NCI-H1694 treated with DMSO at 0.1 percent for 48 hours (cell line): ENCODE measurements at places on chromosomes 1 and 21.

- DNase-seq, result no peak
These were observed 102.1 kb downstream of the XCL2 start for GRCh38 chr1:168441745-168442144.

GRCh38 chr1:232211149-232211548 is 418.8 kb downstream of the SIPA1L2 start:
- no peak for DNase-seq

DNA sequence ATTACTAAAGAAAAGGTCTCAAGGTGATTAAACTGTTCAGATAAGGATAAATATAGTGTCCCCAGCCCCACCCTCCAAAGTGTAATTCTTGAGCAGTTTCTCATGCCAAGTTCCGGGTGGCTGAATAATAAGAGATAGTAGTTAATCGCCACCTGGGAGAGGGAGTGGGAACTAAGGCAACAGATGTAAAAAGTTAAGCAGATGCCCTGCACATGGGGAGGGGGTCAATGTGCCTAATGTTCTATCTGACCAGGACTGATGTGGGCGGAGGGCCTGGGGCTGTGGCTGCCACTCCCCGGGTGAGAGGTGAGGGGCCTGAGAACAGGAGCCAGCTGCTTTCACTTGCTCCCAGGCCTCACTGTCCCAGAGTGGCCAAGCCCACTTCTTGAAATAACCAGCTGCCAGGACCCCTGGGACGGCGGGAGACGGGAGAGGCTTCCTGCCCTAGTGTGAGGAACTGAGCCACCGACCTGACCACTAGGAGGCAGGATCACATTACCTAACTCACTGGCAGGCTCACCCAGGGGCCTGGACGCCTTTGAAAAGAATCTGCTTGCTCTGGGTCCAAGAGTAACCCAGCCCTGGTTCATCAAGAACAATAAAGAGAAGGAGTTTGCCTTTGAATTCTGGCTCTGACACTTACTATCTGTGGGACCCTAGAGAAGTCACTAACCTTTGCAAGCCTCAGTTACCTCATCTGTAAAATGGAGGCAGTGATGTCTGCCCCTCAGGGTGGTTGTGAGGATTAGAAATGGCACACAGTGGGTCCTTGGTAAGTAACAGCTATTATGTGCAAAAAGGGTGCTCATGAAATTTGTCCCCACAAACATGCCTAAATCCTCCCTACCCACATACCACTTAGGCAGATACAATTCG is 179.2 kb downstream of the ATG4C start:
- no peak for DNase-seq

- peak; percentile 82 for DNase-seq
These were observed 12.7 kb downstream of the CSF1 start for GRCh38 chr1:109923131-109923945.

DNA sequence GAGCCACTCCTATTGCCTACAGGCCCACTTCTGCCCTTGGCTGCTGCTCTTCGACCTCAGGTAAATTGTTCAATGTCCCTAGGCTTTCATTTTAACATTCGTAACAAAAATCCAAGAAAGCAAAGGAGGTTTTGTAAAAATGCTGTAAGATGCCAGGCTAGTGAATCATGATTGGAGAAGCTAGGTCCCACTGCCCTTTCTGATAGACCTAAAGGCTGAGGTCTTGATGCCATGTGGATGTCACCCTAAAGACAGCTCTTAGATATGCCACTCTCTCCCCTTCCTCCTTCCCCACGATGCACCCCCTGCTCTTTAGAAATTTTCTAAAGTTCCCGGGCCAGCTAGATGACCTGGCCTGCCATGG is 9.9 kb upstream of the TMEM39B start:
- DNase-seq, result no peak

- no peak for DNase-seq
These were observed 68.2 kb downstream of the LHX9 start for GRCh38 chr1:197985351-197985750.

GRCh38 chr1:154208677-154209388 is 2.7 kb upstream of the CFAP141 start:
- DNase-seq, result no peak

- DNase-seq, result no peak
These were observed 22.9 kb upstream of the ERO1B start for GRCh38 chr1:236304682-236305081.

DNA sequence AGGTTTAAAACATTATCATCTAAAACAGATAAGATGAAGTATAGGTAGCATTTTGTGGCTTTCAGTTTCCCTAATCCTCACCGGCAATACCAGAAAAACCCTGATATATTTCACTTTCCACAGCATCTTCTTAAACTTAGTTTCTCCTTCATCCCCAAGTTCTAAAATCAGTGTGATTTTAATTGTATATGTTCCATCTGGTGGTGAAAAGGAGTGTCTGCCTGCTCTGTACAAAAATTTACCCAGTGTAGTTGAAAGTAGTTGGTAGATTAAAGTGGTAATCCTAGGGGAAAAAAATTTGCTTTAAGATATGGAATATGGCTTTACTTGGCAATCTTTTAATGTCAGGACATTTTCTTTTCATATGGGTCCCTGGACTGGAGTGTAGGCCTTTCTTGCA is 74.3 kb downstream of the CEP350 start:
- DNase-seq, result no peak

DNA sequence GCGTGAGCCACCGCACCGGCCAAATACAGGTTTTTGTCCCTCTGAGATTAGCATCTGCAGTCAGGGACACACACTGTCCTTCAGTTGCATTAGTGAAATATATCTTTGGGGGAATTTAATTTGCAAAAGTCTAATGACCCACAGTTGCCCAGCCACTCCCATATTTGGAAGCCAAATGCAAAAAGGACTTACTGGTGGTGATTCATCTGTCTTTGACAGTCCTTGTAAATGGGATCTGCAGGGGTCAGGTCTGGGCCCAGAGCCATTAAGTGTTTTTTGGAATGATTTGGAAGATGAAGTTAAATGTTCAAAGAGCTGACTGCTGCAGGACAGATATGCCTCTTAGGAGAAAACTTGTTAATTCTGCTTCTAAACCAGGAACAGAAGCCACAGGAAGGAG is 44.6 kb upstream of the DNASE2B start:
- no peak for DNase-seq

DNA sequence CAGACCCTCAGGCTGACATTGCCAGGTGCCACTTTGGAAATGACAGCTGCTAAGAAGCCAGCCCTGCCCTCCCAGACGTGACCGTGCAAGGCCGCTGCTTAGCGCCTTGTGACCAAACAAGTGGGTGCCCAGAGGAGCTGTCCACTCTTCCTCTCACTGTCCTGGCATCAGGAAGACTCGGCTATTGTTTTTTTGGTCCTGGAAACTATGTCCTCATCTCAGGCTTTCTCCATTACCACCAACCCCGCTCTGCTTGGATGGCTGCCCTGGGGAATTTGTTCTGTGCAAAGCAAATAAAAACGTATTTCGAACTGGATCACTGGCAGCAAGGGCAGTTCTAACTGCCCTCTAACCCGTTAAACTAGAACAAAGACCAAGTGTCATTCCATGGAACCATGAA is 13.7 kb upstream of the TENT5C start:
- DNase-seq, result no peak

- DNase-seq, result no peak
These were observed 147.5 kb upstream of the SPATA6 start for GRCh38 chr1:48619539-48619938.

- peak; percentile 24 for DNase-seq
These were observed 149.2 kb downstream of the ST6GALNAC5 start for GRCh38 chr1:77016386-77016985.

GRCh38 chr1:119713749-119714456 is 2.2 kb downstream of the PHGDH start:
- DNase-seq, result no peak

GRCh38 chr1:1124508-1124785 is 8.6 kb upstream of the C1orf159 start:
- no peak for DNase-seq

GRCh38 chr1:169724168-169724567 is 9.7 kb downstream of the SELE start:
- DNase-seq, result no peak

DNA sequence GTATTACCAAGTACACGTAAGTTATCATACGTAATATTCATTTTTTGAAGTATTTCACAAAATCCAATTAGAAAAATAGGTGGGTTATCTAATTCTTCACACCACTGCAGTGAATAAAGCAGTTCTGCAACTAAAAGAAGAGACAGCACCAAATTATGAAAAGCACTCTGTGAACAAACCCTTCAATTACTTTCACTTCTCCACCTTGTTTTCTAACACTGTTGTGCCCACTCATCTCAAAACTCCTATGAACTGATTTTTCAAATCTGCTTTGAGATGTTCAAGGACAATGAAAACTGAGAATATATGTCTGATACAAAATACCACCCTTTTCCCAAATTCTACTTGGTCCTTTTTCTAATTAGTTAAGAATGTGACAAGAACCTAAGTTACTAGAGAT is 39.4 kb downstream of the LTN1 start:
- DNase-seq, result no peak

DNA sequence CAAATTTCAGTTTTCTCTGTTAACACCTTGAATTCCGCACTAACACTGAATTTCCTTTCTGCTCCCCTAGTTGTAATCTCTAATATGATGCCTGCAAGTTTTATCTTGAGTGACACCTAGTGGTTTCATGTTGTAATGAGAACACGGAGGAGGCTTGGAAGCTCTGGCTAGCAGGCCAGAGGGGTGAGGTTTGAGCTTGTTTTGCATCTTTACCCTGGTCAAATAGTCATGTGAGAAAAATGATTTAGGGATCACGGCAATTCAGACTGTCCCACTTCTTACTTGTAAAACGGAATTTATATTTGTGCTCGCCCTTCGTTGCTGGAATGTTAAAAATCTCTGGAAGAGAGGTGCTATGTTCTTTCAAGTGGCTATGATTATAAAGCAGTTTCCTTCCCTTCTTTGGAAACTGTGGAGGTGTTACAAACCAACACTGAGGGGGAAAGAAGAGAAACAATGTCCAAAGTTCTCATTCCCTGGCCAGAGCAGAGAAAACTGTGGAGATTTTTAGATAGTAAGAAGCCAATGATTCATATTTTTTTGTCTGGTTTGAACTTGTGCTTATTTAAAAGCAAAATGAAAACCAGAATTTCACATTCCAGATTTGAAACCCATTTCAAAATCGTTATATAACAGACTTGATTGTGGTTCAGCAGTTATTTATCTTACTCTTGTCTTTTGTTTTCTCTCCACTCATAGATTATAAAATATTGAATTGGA is 5.3 kb upstream of the MROH9 start:
- DNase-seq, result peak; percentile 36

DNA sequence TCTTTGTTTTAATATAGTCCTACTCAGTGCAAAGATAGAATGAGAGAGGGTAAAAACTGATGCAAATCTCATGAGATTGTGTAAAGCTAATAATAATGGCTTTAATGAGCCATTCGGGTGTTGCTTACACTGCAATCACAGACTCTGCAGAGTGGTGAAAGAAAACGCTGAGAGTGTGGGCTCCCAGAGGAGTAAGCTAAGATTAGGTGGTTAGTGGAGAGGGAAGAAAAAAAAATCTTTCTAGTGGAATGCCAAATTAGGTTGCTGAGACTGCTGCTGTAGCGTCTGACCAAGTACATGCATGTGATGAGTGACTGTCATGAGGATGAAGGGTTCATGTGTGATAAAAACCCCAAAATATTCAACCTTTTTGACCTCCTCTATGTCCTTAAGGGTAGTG is 645.9 kb upstream of the ADGRL4 start:
- DNase-seq, result no peak

- DNase-seq, result no peak
These were observed 5.4 kb upstream of the TOE1 start for GRCh38 chr1:45334308-45335245.

- no peak for DNase-seq
These were observed 170.0 kb downstream of the GRIK3 start for GRCh38 chr1:36864182-36864822.

DNA sequence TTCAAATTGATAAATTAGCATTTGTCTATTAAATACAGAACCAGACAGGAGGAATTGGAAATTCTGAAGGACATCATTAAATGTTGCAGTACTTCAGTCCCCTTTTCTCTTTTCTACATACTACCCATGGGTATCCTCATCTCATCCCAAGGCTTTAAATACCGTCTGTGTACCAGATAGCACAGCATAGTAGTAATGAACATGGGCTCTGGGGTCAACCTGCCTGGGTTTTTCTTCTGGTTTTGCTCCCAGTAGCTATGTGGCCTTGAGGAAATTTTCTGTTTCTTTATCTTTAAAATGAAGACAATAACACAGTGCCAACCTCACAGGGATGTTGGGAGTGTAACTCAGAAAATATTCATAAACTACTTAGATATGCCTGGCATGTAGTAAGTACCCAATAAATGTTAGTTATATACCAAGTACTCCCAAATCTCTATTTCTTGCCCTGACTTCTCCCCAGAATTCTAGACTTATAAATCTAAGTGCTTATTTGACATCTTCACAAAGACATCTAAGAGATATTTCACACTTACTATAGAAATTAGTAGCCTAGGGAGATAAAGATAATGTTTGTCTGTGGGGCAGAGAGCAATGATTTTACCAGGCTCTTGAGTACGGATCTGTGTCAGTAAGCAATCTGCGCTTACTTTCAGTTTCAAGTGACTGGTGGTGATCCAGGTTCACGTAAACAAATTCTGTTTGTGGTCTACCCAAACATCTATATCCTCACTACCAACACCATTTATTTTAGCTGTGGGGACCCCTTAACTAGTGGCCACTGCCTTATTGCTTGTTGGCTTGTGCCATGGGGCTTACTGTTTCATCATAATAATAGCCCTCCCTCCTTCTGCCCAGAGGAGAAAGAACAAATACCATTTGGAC is 37.3 kb downstream of the VANGL2 start:
- DNase-seq, result no peak

GRCh38 chr1:241171991-241172390 is 185.0 kb downstream of the RGS7 start:
- no peak for DNase-seq

GRCh38 chr1:232985882-232986526 is 35.6 kb downstream of the NTPCR start:
- no peak for DNase-seq

- DNase-seq, result no peak
These were observed 90.9 kb upstream of the SLC44A3 start for GRCh38 chr1:94729267-94729666.

DNA sequence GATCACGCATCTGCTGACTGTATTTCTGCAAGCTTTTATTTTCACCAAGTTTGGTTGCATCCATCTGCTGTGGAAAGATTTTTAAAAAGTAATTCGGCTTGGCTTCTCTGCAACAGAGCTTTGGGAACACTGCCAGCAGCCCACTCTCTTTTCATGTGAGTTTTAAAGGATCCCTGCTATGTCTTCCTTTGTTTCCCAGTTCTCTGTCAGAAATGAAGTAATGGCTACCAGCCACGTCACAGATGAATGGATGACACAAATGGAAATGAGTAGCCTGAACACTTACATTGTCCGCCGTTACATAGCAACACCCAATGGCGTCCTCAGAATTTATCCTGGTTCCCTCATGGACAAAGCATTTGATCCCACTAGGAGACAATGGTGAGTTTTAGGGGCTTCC is 80.6 kb upstream of the RAVER2 start:
- no peak for DNase-seq

DNA sequence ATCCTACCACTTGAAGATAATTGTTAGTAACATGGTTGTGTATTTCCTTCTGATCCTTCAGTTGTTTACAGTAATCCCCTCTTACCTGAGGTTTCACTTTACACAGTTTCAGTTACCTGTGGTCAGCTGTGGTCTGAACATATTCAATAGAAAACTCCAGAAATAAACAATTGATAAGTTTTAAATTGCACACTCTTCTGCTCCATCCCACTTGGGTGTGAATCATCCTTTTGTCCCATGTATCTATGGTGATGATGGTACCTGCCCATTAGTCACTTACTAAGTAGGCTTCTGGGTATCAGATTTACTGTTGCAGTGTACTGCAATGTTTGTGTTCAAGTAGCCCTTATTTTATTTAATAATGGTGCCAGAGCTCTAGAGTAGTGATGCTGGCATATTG is 62.5 kb downstream of the OSBPL9 start:
- DNase-seq, result no peak

- peak; percentile 86 for DNase-seq
These were observed 84.8 kb downstream of the KCND3 start for GRCh38 chr1:111904478-111905218.
